ENCODE measurements at places on chromosomes 4 and X.

GRCh38 chrX:54237014-54237413, 54.0 kb upstream of the FAM120C start:
- DNase-seq, result no peak

- DNase-seq, result no peak
Measured at GRCh38 chr4:15031993-15032675, 29.9 kb downstream of the CPEB2 start.

DNA sequence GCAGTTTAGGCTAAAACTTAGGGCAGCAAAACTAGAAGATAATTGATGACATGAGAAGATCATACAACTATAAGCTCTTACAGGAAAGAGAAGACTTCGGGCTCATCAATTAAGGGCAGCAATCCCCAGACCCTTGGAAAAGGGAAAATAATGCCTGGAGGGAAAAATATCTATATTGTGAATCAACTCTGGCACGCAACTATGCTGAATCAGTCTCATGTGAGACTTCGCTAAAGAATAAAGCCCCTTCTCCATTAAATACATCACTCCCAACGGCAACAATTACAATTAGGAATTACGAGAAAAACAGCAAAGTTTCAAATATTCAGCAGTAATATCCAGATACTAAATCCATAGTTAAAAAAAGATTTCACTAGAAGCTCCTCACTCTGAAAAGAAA, 2016.8 kb upstream of the IGFBP7 start:
- no peak for DNase-seq

DNA sequence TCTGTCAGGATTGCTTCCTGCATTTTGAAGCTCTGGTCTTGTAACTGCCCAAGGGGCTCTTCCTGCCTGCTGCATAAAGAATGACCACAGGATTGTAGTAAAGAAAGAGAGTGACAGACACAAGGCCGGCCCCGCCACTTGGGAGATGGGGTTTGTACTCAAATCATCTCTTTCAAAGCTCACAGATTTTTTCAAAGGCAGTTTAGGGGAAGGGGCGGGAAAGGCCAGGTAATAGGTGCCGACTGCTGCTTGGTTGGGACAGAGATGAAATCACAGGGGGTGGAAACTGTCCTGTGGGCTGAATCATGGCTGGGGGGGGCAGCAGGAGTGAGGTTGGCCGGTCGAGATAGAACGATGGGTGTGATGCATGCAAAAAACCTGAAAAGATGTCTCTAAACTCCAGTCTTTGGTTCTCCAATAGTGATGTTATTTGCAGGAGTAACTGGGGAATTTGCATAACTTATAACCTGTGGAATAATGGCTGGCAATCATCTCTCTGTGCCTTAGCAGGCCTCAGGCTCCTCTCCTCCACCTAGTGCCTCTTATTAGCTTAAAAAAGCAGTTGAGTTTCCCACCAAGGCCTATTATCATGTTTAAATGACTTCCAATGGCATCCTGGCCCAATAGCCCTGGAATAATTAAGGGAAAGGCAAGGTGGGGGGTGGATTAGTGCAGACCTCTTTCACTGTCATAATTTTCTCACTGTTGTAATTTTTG, 778.4 kb upstream of the FRG1 start:
- DNase-seq, result no peak

GRCh38 chr4:178789279-178789678, 1347.0 kb upstream of the AGA start:
- DNase-seq, result no peak

GRCh38 chr4:154137320-154137905, 348.5 kb upstream of the SFRP2 start:
- no peak for DNase-seq

DNA sequence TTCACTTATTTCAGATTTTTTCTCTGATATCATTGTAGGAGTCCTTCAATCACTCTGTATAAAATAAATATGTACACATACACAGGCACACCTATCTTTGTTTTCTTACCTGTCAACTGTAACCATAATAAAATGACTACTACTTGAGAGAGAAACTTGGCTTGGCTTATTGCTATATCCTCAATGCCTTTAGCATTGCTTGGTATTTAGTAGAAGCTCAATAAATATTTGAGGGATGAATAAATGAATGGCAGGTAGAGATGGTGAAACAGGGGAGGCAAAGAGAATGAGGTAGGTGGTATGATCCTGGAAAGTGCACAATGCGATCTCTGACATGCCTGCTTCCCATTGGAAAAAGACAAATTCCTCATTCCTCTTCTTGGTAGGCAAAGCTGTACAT, 21.8 kb upstream of the CXCL6 start:
- no peak for DNase-seq

DNA sequence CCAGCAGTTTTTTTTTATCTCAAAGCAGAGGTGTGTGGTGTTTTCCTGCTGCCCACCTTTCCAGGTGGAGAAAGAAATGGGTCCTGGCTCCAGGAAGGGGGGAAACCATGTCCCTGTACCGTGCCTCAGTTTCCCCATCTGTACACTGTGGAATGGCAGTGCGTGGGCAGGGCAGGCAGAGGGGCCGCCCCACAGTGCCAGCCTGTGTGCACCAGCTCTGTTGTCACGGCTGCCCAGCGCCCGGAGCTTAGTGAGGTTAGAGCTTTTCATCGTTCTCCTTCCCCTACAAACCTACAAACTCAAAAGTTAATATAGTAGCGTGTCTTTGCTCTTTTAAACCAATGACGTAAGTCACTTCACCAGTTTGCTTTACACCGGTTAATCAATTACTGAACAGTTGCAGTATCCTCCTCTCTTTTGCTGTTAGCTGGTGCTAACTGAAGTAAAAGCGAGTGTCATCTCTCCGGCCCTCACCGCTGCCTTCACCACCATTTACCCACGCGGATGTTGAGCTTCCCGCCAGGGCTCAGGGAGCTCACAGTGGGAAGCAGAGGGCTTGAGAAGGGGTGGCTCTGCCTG, 114.8 kb upstream of the ADRA2C start:
- DNase-seq, result no peak

- DNase-seq, result no peak
Measured at GRCh38 chrX:154372612-154373022, 1.8 kb downstream of the FLNA start.

DNA sequence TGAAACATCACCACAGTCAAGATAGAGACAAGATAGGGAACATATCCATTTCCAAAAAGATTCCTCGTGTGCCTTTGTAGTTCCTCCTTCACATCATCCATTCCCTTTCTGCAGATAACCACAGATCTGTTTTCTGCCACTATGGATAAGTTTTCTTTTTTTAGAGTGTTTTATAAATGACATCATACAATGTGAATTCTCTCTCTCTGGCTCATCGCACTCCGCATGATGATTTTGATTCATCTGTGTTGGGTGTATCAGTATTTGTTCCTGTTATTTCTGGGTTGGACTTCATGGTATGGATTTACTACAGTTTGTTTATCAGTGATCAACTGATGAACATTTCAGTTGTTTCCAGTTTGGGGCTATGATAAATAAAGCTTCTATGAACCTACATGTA, 23.2 kb upstream of the ANXA3 start:
- no peak for DNase-seq

GRCh38 chr4:135250040-135250439, 1048.5 kb upstream of the PABPC4L start:
- no peak for DNase-seq

- no peak for DNase-seq
Measured at GRCh38 chr4:36088542-36088941, 155.8 kb downstream of the ARAP2 start.

DNA sequence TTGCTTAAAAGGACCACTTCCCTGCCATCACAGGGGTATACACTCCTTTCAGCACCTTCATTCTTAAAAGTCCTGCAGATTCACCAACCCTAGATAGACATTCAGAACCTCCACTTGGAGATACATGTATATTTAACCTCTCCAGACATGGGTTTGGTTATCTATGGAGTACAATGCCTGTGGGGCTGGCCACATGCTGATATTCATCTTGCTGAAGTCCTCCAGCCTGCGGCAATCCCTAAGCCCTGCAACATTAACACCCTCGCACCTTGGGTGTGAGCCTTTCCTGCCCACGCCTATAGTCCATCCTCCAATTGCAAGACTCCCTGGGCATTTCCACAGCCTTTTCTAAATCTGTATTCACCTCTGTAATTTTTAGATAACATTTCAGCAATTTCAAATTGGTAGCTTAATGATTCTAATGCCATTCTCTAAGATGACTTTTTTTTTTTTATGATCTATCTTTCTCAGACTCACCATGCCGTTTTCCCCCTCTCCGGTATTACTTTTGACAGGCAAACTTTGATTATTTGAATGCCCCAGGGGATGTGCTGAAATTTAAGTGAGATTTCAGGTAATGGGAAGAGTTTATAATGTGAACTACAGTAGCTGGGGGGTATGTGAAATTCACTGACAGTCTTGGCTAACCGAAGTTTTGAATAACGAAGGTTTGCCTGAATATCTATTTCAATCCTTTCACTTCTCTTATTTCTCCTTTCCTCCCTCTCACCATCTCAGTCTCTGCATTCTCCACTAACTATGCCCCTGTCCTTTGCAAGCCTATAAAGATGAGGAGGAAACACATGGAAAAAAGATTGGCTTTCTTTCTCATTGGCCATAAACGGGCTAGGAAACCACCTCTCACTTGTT, 24.1 kb downstream of the CCDC149 start:
- no peak for DNase-seq

- DNase-seq, result no peak
Measured at GRCh38 chrX:9937761-9938160, 29.4 kb upstream of the CLDN34 start.

GRCh38 chr4:154618708-154619315, 6.4 kb upstream of the FGG start:
- DNase-seq, result no peak

GRCh38 chr4:52032005-52032404, 6.1 kb downstream of the SGCB start:
- no peak for DNase-seq

DNA sequence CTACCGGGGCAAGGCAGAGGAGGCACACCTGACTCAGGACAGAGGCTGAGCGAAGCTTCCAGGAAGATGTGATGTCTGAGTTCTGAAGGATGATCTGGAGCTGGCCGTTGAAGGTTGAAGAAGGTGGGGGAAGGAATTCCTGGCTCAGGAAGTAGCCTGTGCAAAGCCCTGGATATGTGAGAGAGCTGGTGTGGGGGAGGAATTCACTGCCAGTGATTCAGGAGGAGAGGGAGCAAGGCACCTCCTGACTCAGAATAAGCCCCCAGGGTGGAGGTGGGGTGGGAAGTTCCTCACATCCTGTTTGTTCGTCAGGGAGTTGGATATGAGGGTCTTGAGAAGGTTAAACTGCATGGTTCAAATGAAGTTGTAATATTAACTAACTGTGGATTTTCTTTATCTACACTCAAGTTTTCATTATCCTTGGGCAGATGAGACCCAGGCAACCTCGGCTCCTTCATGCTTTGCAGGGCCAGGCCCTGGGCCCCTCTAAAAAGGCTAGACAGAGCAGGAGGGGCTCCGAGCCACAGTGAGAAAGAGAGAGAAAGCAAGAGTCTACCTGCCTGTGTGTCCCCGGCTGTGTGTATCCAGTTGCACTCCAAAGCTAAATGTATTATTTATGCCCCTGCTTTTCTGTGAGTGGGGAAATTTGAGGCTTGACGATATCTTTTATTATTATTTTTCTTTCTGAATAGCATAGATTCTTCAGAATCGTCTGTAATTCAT, 7.1 kb downstream of the NHSL2 start:
- no peak for DNase-seq

DNA sequence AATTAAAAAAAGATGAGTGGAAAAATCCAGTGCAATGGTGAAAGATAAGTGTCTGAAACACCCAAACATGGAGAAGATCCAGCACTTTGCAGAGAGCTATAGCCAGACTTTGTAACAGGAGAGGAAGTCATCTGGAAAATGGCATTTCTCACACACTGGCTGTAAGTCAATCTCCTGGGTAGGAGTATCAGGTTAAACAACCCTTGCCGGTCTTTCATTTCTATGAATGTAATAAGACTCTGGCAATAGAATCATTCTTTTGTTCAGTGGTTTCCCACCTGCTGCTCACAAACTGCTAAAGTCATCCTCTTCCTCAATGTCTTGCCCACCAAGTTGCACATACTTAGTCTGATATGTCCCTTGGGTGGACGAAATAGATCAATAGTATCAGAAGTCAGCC, 94.0 kb upstream of the ATP8A1 start:
- no peak for DNase-seq

DNA sequence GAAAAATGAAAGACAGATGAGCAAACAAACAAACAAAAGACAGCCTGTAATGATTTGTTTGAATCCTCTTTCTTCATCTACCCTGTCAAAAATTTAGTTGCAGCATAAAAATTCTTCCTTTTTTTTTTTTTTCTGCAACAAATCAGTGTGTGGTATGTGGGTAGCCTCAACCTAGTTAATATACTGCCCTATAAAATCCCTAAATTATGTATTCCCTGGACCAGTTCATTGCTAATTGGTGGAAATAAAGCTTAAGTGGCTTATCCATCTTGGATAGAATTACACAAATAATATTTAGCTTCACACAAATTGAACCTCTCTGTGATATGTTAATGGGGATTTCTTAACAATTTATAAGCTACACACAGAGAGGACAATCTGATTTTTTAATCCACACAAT, 208.4 kb downstream of the NDST4 start:
- no peak for DNase-seq

DNA sequence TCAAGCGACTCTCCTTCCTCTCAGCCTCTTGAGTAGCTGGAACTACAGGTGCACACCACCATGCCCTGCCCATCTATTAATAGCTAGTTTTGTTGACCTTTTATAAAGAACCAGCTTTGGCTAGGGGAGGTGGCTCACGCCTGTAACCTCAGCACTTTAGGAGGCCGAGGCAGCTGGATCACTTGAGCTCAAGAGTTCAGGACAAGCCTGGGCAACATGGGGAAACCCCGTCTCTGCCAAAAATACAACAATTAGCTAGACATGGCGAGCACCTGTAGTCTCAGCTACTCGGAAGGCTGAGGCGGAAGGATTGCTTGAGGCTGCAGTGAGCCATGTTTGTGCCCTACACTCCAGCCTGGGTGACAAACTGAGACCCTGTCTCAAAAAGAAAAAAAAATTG, 2.7 kb downstream of the TKTL1 start:
- no peak for DNase-seq

DNA sequence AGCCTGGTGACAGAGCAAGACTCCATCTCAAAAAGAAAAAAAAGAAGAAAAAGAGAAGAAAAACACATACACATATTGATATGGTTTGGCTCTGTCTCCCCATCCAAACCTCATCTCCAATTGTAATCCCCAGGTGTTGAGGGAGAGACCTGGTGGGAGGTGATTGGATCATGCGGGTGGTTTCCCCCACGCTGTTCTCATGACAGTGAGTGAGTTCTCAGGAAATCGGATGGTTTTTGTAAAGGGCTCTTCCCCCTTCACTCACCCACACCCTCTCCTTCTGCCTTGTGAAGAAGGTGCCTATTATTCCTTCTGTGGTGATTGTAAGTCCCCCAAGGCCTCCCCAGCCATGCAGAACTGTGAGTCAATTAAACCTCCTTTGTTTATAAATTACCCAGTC, 68.4 kb downstream of the LDB2 start:
- no peak for DNase-seq

- no peak for DNase-seq
Measured at GRCh38 chr4:12458621-12459020, 1025.5 kb downstream of the RAB28 start.

GRCh38 chrX:142233400-142233799, 28.3 kb upstream of the MAGEC2 start:
- DNase-seq, result no peak

GRCh38 chr4:44738615-44739014, 12.3 kb upstream of the GNPDA2 start:
- no peak for DNase-seq

Data from KG1 (cell line).